ENCODE measurements at places on chromosomes 16 and 17.

DNA sequence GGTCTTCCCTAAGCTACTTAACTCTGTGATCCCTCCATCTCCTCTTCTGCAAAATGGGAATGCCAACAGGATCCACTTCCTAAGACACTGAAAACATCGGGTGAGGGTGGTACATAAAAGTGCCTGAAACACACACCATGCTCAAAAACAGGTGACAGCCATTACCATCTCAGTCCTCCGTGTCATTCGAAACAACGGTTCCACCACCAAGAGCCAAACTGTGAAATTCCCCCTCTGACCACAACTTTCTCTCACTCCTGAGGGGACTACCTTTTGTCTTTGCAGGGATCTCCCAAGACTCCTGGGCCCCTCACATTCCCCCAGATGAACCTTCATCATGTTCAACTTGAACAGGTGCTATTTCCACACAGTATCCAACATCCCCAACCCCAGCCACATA is 37.0 kb downstream of the NUBP1 start:
- no peak for DNase-seq

GRCh38 chr17:72580321-72581127 is 459.7 kb downstream of the SOX9 start:
- no peak for DNase-seq

- no peak for DNase-seq
These were observed 195.8 kb upstream of the GSE1 start for GRCh38 chr16:85417156-85417860.

DNA sequence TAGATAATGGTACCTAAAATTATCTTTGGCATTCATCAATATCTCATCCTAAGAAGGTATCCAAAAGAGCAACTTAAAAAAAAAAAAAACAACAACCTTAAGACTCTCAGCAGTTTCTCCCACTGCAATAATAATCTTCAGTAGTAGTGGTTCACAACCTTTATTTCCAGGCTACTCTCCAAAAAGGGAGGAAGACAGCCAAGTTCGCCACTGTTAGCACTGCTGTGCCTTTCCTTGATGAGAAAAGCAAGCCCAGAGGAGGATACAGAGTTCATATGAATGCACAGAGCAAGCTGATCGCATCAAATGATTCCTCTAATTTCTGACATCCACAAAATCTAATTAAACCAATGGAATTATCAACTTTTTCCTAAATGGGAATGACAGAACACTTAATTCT is 199.4 kb downstream of the AATF start:
- DNase-seq, result no peak

DNA sequence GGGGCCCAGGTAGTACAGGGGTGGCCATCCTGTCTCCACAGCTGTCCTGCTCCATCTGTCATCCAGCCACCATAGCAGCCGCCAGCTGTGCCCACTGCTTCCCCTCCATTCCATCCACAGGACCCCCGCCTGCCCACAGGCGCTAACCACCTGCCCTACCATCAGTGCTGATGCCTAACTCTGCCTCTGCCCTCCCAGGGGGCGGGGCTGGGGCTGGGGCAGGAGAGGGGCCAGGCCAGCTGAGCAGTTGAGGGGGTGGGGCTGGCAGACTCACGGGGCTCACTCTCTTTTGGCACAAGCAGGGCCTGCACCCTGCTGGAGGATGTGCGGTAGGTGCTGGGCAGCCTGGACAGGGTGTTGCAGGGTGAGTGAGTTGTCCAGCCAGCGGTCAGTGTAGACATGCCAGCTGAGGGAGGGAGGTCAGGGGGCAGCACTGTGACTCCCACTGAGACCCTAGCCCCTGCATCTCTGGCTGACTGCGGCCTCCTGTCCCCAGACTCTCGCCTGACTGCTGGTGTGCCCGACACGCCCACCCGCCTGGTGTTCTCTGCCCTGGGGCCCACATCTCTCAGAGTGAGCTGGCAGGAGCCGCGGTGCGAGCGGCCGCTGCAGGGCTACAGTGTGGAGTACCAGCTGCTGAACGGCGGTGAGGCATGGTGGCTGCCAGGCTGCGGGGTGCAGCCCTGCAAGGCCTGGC is 9.6 kb downstream of the GALK1 start:
- no peak for DNase-seq

- DNase-seq, result no peak
These were observed 6.4 kb downstream of the CUEDC1 start for GRCh38 chr17:57948555-57949420.

DNA sequence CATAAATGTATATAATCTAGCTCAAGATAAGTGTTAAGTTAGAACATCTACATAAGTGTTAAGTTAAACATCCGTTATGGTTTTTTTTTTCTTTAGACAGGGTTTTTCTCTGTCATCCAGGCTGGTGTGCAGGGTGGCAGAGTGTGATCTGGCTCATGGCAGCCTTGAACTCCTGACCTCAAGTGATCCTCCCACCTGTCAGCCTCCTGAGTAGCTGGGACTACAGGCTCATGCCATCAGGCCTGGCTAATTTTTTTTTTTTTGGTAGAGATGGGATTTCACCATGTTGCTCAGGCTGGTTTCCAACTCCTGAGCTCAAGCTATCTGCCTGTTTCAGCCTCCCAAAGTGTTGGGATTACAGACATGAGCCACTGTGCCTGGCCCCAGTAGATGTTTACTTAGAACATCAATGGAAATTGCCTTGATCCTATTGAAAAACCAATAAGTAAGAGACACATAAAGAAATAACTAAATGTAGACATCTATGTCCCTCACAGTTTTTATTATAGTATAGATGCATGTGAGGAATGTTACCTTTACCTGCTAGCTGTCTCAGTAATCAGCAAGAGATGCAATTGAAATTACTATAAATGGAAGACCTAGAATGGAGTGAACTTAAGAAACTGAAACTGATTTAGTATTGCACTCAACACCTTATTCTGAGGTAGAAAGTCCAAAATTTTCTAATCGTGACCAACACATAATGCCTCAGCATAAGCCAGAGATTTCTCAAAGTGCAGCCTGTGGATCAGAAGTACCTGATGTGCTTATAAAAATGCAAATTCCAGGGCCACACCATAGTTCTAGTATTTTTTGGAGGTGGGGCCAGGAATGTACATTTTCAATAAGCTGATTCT is 5.5 kb upstream of the FAM20A start:
- no peak for DNase-seq

DNA sequence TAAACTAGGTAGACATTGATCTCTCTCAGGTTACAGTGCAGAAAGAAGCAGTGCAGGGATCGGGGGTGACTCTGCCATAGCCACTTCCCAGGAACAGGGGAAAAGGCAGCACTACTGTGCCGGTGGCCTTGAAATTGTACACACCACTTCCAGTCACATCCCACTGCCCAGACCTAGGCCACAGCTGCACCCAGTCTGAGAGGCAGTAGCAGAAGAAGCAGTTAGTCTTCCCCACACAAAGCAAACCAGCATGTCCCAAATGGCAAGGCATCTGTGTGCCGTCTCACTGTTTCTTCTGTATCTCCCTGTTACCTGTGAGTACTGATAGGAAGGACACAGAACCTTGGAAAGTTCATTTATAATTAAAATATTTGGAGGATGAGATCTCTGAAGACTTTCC is 47.0 kb downstream of the TMC6 start:
- DNase-seq, result no peak

- DNase-seq, result no peak
These were observed 365.4 kb upstream of the TNRC6C start for GRCh38 chr17:77593081-77593480.

DNA sequence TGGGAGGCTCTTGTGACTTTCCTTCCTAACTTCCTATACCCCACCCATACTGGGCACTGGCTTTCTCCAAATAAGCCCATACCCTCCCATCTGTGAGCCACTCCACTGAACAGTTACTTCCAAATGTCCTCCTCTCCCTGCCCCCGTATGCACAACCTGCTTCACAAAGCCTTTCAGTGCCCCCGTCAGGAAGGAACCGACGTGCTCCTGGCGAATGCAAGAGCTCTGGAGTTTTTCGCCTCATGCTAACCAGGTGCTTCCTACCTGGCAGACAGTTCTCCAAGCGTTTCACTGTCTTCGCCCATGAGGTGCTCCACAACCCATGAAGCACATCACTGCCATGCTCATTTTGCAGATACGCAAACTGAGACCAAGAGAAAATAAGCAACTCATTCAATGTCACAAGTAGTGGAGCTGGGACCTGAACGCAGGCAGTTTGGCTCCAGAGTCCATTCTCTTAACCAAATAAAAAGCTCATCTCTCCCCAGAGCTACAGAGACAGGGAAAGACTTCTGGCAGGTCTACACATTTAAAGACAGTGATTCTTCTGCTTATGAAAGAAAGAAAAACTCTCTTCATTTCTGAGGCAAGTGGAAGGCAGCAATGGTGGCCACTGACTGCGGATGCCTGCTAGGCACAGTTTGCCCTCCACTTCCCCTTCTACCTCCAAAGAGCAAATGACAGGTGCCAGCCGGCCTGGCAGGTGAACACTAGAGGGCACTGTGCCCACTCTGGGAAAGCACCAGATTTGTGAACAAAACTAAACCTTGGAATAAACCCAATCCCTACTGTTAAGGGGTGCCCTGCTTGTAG is 23.8 kb downstream of the SPHK1 start:
- DNase-seq, result no peak

- no peak for DNase-seq
These were observed 46.3 kb downstream of the PEMT start for GRCh38 chr17:17545031-17545820.

GRCh38 chr17:2856727-2857126 is 60.5 kb downstream of the RAP1GAP2 start:
- DNase-seq, result no peak

- DNase-seq, result no peak
These were observed 55.4 kb downstream of the GP2 start for GRCh38 chr16:20271893-20272292.

GRCh38 chr17:78995761-78996451 is 13.7 kb downstream of the CANT1 start:
- DNase-seq, result no peak

GRCh38 chr17:4505187-4505586 is 6.5 kb downstream of the SPNS2 start:
- no peak for DNase-seq

DNA sequence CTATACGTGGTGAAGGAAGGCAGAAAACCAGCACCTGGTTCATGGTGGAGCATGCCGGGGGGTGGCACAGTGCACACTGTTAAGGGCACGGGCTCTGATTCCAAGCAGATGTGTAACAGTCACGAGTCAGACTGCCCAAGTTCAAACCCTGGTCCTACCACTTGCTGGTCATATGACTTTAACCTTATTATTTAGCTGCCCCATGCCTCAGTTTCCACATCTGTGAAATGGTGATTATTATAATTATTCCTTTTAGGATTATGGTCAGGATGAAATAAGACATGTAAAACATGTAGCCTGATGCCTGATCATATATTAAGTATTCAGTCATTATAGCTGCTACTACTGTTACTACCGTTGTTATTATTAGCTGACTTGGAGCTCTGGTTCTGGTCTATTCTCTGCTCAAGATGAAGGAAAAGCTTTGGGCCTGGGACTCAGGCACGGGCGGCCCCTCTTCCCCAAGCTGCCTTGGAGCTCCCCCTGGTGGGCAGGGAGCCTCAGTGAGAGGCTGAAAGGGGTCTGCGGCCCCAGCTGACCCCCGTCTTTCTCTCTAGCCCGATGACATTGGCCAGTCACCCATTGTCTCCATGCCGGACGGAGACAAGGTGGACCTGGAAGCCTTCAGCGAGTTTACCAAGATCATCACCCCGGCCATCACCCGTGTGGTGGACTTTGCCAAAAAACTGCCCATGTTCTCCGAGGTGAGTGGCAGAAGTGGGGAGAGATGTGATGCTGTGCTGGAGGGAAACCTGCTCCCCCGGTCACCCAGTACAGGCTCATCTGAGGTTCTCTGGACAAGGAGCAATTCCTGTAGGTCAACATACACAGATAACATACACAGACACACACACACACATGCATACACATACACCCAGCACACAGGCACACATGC is 14.0 kb downstream of the NR1D1 start:
- no peak for DNase-seq

- no peak for DNase-seq
These were observed 9.6 kb upstream of the SPN start for GRCh38 chr16:29653471-29653870.

GRCh38 chr16:81142864-81143263 is 46.7 kb upstream of the GCSH start:
- no peak for DNase-seq
